ENCODE measurements at places on chromosomes 2 and 18.
A peak's percentile ranks its signal among the peaks of the same experiment; 100 is the strongest.

DNA sequence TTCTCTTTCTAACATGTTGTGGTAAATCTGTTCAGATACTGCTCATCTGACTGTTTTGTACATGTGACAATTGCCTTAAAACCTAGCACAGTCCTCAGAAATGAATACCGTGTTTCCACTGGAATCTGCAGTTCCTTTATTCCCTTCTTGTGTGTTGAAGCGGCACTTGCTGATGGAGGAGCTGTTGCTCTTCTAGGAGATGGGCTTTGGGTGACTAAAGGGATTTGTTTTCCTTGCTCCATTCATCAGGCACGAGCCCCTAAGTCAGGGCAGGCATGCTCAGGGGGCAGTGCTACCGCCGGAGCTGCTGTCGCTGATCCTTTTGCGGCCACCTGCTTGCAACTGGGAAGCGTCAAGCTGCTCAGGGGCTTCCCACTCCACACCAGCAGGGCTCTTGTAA lies 32.5 kb upstream of the CEP68 start:
- DNase-seq: no peak

DNA sequence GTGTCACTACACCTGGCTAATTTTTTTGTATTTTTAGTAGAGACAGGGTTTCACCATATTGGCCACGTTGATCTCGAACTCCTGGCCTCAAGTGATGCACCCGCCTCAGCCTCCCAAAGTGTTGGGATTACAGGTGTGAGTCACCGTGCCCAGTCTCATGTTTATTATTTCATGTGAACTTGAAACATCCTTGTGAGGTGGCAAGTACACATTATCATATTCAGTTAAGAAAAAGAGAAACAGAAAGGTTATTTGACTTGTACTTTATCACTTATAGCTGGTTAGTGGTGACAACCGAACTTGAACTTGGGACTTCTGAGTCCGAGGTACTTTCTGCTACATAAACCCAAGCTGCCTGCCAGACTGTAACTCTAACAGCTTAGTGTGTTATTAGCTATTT lies 24.4 kb downstream of the ABHD3 start:
- no peak for DNase-seq

DNA sequence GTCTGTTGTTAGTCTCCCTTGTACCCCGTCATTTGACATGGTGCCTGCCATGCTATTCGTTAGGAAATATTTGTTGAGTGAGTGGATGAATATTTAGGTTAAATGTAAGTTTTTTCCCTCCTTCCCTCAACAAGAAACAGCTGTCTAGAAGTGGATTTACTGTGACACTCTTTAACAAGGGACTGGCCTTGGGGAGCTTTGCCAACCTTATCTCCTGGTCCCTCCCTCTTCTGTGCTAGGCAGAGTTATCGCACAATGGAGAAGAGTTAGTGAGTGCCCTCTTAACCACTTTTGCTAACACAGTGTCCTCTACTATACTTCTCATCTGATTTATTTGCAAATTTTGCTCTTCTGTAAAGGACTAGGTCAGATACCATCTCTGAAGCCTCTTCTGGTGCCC lies 61.2 kb downstream of the DIS3L2 start:
- DNase-seq: no peak

GRCh38 chr2:149021761-149022160 lies 16.7 kb upstream of the LYPD6B start:
- DNase-seq: no peak

DNA sequence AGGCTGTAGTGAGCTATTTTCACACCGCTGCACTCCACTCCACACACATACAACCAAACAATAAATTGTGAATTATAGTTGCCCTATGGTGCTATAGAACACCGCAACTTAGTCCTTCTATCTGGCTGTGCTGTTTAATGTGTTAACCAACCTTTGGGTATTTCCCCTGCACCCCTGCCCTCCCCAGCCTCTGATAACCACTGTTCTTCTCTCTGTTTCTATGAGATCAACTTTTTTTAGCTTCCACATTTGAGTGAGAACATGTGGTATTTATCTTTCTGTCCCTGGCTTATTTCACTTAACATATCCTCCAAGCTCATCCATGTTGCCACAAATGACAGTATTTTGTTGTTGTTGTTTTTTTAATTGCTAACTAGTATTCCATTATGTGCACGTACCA lies 32.5 kb downstream of the TET3 start:
- DNase-seq: no peak

DNA sequence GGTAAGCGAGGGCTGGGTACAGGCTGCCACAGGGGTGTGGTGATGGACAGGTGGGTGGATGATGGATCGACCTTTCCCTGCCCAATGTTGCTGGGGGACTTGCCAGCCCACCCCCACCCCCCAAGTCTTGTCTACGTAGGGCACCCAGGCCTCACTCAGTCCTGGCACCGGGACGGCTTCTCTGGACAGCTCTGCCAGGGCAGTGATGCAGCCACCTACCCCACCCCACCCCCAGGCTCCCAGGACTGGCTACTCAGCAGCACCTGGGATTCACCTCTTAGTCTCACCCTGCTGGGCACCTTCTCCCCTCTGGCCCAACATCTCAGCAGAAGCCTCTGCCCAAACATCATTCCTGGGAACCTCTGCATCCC lies 55.7 kb downstream of the ANKMY1 start:
- DNase-seq: no peak

DNA sequence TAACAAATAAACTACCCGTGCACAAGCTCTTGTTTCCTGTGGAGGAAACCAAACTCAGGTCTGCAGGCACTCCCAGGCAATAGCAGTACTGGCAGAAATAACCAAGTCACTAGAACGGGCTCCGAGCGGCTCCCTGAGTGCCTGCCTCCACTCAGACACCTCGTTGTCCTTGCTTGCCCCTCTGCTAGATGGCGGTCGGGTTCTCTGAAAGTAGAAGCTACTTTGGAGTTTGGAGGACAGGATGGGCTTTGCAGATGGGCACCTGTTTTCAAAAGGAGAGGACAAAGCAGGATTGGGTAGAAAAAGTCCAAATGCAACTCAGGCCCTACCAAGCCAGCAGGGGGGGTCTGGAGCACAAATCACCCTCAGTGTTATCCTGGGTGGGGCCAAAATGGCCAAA lies 136.4 kb downstream of the LRRC30 start:
- DNase-seq: no peak

GRCh38 chr2:17969661-17970060 lies 91.2 kb downstream of the KCNS3 start:
- DNase-seq: no peak

DNA sequence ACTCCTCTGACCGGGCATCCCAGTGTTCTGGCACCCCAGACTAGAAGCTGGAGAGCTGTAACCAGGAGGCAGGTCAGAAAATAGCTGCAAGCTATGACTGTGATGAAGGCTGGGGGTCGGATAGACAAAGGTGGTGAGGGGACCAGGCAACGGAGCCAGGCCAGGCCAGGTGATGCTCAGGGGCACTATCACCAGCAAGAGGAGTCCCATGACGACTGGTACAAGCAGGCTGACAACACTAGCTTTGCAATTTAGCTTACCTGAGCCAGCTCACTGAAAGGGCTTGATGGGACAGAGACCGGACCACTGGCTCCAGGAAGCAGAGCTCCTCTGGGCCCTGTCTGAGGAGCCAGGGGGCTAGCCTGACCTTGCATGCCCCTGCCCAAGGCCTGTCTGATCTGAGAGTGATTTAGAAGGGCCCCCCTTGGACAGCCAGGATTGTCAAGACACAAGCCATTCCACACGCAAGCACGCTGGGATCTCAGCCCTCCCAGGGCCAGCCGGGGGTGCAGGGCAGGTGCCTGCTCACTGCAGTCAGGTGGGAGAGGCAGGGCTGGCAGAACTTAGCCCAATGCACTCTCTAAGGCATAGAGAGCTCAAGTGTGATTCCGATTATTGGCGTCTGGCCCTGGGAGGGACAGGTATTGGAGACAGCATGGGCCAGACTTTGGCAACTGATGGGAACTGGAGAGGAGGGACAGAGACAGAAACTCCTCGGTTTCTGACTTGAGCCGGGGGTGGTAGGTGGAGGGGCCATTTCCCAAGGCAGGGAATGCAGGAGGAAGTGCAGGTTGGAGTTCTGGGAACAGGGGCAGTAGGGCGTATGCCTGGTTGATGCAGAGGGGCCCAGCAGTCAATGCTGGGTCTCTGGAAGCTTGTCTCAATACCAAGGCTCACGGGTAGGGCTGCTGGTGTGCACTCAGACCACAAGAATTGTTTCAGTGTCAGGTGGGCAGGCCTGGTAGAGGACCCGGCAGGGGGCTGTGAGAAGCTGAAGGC lies 47.7 kb downstream of the MYO7B start:
- DNase-seq: no peak

GRCh38 chr2:104923665-104924064 lies 69.8 kb downstream of the POU3F3 start:
- DNase-seq: no peak

GRCh38 chr18:76491473-76491775 lies 3.6 kb downstream of the ZNF516 start:
- DNase-seq: peak; percentile 50

DNA sequence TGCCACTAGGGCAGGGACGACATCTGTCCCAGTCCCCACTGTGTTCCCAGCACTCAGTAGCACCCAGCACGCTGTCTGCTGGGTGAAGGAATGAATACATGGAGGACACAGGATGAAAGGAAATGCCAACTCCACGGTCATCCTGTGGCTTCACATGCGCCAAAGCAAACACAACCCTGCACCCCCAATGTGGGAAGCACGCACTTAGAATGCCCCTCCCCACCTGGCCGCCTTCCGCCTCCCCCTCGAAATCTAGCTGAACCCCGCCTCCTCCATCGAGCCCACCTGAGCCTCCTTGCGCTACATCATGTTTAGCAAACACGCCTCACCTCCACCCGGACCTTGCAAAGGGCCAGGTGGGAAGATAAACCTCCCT lies 33.9 kb downstream of the ADCY3 start:
- no peak for DNase-seq

GRCh38 chr2:231680992-231681852 lies 27.1 kb upstream of the PTMA start:
- peak; percentile 71 for DNase-seq

DNA sequence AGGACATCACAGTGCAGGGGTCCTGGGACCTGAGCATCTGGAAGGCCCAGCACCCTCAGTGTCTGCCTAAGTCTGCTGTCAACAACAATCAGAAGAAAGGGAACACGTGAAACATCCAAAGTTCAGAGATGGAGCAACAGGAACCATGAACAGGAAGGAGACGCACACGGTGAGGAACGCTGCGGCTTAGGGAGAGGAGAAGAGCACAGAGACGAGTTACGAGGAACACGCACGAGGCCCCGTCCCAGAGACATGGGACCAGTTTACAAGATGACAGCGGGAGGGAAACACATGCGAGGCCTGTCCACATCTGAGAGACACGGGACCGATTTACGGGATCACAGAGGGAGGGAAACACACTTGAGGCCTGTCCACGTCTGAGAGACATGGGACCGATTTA lies 2.9 kb upstream of the KCNG2 start:
- DNase-seq: no peak

GRCh38 chr2:23199115-23199918 lies 185.7 kb upstream of the KLHL29 start:
- no peak for DNase-seq

- DNase-seq: no peak
Measured at GRCh38 chr18:58205443-58206160, 161.6 kb downstream of the NEDD4L start.

- DNase-seq: no peak
Measured at GRCh38 chr2:205077159-205077558, 531.9 kb downstream of the PARD3B start.

- DNase-seq: no peak
Measured at GRCh38 chr18:50240080-50240563, 26.2 kb downstream of the CFAP53 start.

- no peak for DNase-seq
Measured at GRCh38 chr2:220491670-220492069, 864.2 kb downstream of the SLC4A3 start.

GRCh38 chr2:100641125-100641435 lies 78.3 kb downstream of the PDCL3 start:
- DNase-seq: no peak

- no peak for DNase-seq
Measured at GRCh38 chr18:58321986-58322385, 278.0 kb downstream of the NEDD4L start.

GRCh38 chr2:4336864-4337263 lies 633.5 kb downstream of the DCDC2C start:
- DNase-seq: no peak

GRCh38 chr2:167293943-167294775 lies 405.9 kb downstream of the XIRP2 start:
- no peak for DNase-seq

GRCh38 chr2:167430447-167430846 lies 542.2 kb downstream of the XIRP2 start:
- no peak for DNase-seq

- DNase-seq: no peak
Measured at GRCh38 chr18:77737405-77737804, 487.8 kb downstream of the GALR1 start.

DNA sequence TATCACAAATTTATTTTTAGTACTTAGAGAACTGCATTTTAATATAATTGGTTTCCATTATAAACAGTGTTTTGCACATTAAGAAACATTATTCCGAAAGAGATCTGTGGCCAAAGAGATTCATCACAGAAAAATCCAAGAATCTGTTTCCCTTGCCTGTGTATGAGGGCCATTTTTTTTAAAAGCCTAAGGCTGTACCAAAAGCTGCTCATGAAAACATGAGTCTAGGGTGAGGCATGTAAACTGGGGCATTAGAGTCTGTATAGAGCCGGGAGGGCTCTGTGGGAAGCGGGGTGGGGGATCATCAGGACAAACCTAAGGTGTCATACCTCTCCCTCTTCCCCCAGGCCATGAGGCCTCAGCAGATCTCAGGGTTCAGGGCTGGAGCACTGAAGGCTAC lies 223.8 kb downstream of the FBXO15 start:
- no peak for DNase-seq

DNA sequence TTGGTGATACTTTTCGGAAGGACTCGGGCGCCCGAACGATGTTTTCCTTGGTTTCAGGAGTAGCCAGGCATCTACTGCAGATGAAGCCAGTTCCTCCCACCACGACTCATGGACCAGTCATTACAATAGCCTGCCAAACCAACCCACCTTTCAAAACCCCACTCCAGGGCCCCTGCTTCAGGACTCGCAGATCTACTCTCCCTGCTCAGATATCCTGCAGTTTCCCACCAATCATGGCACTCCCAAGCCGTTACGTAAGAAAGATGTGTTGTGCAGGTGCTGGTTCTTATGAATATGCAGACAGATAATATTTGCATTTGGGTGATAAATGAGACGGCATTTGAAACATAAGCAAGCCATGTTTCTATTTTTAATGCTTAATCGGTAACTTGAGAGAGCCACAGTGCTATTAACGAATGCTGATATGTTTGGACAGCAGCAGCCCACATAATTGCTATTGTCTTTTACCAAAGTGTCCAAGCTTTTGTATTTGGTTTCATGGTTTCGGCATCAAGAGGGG lies 3.5 kb upstream of the CYS1 start:
- no peak for DNase-seq

GRCh38 chr2:11872948-11873269 lies 126.5 kb downstream of the LPIN1 start:
- DNase-seq: no peak

- DNase-seq: no peak
Measured at GRCh38 chr2:179622635-179623300, 238.6 kb downstream of the ZNF385B start.

GRCh38 chr18:72849671-72850070 lies 18.1 kb downstream of the NETO1 start:
- no peak for DNase-seq

- no peak for DNase-seq
Measured at GRCh38 chr2:67234440-67234839, 162.7 kb upstream of the ETAA1 start.

- DNase-seq: no peak
Measured at GRCh38 chr2:104840156-104840555, 13.8 kb upstream of the POU3F3 start.

- peak; percentile 19 for DNase-seq
Measured at GRCh38 chr2:240462073-240462706, 26.7 kb downstream of the GPC1 start.

Measured in mesothelial cell of epicardium (in vitro differentiated cells).